ENCODE measurements at places on chromosomes 2 and 18.

GRCh38 chr2:125745514-125745913, 910.4 kb upstream of the GYPC start:
- no peak overlapping the region for H3K27ac ChIP-seq
- H3K4me1 ChIP-seq = no peaks in the 10 kb centered on the region
- H3K4me3 ChIP-seq = no peak overlapping the region
- DNase-seq = no peak
- no peaks in the 10 kb centered on the region for H3K27me3 ChIP-seq

GRCh38 chr18:49335677-49336076, 124.8 kb downstream of the DYM start:
- H3K36me3 ChIP-seq = peaks cover 23% of the 10 kb centered on the region
- H3K4me3 ChIP-seq = no peak overlapping the region
- no peak for DNase-seq
- no peaks in the 10 kb centered on the region for H3K27me3 ChIP-seq
- H3K27ac ChIP-seq = no peak overlapping the region
- H3K4me1 ChIP-seq = no peaks in the 10 kb centered on the region

DNA sequence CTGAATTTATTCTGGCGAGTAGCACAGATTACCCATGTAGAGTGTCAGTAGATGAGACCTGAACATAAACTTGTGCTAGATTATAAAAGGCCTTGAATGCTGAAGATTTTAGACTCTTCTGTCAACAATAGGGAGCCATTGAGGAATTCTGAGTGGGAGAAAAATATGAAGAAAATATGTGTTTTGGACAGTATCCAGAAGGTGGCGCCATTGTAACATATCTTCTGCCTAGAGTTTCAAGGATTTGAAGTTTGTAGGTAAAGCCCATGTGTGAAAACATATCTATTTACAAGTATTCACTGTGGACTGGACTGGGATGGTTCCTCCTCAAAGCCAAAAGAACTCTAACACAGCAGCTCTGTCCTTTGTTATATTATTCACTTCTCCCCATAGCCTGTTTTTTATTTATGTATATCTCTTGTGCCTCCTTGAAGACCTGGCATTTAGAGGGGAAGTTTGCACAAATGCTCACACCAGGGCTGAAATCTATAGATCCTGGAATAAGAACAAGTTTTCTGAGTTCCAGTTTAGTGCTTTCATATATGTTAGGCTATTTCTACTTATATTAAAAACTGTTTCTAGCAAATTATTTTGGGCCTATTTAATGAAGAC, 124.9 kb downstream of the RDH14 start:
- no peaks in the 10 kb centered on the region for H3K27me3 ChIP-seq
- H3K27ac ChIP-seq = no peak overlapping the region
- no peaks in the 10 kb centered on the region for H3K36me3 ChIP-seq
- H3K4me1 ChIP-seq = no peaks in the 10 kb centered on the region
- peak; percentile 8 for DNase-seq
- no peak overlapping the region for H3K4me3 ChIP-seq

- H3K4me1 ChIP-seq = no peaks in the 10 kb centered on the region
- peaks cover 32% of the 10 kb centered on the region for H3K27me3 ChIP-seq
- no peak overlapping the region for H3K27ac ChIP-seq
- no peak for DNase-seq
- no peak overlapping the region for H3K4me3 ChIP-seq
These were observed 3.0 kb downstream of the OR6B3 start for GRCh38 chr2:240050278-240050677.

- H3K27me3 ChIP-seq = no peaks in the 10 kb centered on the region
These were observed 100.3 kb upstream of the NEUROD1 start for GRCh38 chr2:181780657-181781056.

GRCh38 chr2:164803776-164804466, 37.7 kb downstream of the COBLL1 start:
- no peak overlapping the region for H3K27ac ChIP-seq
- no peaks in the 10 kb centered on the region for H3K36me3 ChIP-seq
- no peak overlapping the region for H3K4me3 ChIP-seq
- DNase-seq = no peak

GRCh38 chr2:155905657-155906056, 426.9 kb downstream of the NR4A2 start:
- H3K27me3 ChIP-seq = no peaks in the 10 kb centered on the region
- H3K4me1 ChIP-seq = no peaks in the 10 kb centered on the region
- DNase-seq = no peak
- H3K27ac ChIP-seq = no peak overlapping the region
- H3K4me3 ChIP-seq = no peak overlapping the region

- peaks cover 2% of the 10 kb centered on the region for H3K36me3 ChIP-seq
- peaks cover 10% of the 10 kb centered on the region for H3K4me1 ChIP-seq
- DNase-seq = peak; percentile 10
These were observed 28.7 kb upstream of the SMIM21 start for GRCh38 chr18:75456199-75456631.

DNA sequence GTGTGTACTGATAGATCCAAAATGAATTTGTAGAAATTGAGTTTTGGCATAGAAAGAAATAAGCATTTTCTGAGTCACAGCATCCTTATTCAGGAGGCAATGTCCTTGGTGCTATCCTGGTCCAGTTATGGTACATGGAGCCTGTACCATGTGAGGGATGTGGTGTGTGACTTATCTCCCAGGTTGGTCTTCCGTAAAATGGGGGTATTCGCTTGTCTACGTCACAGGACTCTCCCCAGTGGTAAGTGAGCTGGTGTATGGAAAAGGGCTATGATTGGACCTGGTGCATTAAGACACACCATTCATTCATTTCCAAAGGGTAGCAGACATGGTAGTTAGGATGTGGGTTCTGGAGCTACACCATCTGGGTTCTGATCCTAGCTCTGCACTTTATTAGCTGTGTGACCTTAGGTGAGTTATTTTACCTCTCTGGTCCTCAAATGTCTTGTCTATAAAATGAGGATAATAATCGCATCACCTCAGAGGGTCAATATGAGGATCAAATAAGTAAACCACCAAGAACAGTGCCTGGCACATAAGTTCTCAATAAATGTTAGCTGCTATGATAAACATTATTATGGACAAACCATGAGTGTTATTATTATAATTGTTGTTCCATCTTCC, 119.2 kb downstream of the MYCN start:
- no peaks in the 10 kb centered on the region for H3K4me1 ChIP-seq
- peaks cover 5% of the 10 kb centered on the region for H3K36me3 ChIP-seq
- no peak for DNase-seq

- H3K27ac ChIP-seq = no peak overlapping the region
- DNase-seq = no peak
- H3K4me3 ChIP-seq = no peak overlapping the region
- no peaks in the 10 kb centered on the region for H3K36me3 ChIP-seq
- peaks cover 9% of the 10 kb centered on the region for H3K27me3 ChIP-seq
These were observed 218.2 kb downstream of the RBM43 start for GRCh38 chr2:151043484-151043883.

DNA sequence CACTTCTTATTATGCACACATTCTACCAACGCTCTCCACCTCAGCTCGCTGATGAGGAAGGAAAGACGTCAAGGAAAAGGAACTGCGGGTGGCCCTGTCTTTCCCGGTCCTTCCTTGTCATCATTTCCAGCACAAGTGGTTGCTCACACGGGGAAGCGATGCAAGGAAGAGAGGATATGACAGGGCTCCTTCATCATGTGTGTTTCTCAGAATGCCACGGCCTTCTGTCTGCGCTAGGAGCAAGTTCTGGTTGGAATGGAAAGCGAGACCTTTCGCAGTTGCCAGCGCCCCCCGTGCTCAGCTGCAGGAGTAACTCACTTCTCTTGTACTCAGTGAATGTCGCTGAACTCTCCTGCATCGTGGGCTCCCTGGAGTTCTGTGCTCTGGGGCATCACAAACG, 191.8 kb upstream of the GLI2 start:
- no peak overlapping the region for H3K4me3 ChIP-seq
- DNase-seq = no peak
- peaks cover 3% of the 10 kb centered on the region for H3K27me3 ChIP-seq

DNA sequence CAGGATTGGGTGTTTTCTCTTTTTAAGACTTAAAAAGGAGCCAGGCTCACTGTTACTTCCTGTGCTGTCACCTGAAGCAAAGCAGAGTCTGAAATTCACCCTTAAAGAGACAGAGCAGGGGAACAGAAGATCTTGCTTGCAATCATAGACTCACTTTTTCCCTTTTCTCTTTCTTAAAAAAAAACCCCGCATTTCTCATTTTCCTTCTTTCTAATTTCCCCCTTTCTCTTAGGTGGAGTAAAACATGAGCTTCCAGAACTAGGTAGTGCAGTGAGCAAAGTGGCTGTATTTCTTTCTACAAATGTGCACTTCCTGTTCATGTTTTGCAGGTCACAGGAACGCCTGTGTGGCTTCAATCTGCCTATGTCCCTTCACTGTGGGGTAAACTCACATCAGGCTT, 381.2 kb downstream of the LPIN1 start:
- H3K36me3 ChIP-seq = no peaks in the 10 kb centered on the region
- H3K27ac ChIP-seq = peak overlapping the region; percentile 52
- no peaks in the 10 kb centered on the region for H3K4me1 ChIP-seq
- no peak for DNase-seq

- no peak overlapping the region for H3K4me3 ChIP-seq
- DNase-seq = no peak
- H3K27ac ChIP-seq = no peak overlapping the region
- no peaks in the 10 kb centered on the region for H3K4me1 ChIP-seq
These were observed 100.5 kb upstream of the VWC2L start for GRCh38 chr2:214310319-214310718.

DNA sequence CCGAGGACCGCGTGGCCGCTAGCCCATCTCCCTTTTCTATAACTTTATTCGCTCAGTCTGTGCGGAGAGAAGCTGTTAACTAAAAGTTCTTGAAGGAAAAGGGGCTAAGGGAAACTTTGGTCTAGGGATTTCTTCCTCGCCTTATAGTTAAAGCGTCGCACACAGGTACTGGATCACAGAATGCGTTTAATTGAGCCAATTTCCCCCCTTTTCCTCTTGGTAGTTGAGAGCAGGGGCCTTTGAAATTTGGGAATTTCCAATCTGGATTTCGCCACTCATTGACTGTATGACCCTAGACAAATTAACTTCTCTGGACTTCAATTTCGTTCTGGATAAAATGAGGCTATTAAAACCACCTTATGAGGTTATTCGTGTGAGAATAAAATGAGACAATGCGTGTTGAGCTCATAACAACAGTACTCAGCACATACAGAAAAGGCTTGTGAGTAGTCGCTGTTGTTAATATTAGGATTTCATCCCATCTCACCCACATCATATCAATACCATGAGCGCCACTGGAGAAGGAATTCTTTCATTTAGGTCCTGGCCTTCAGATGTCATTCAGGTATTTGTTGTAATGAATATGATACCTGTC, 763 bp upstream of the OLA1 start:
- peaks cover 26% of the 10 kb centered on the region for H3K36me3 ChIP-seq
- H3K4me1 ChIP-seq = peaks cover 31% of the 10 kb centered on the region
- no peaks in the 10 kb centered on the region for H3K27me3 ChIP-seq
- peak overlapping the region; percentile 90 for H3K27ac ChIP-seq
- no peak for DNase-seq

DNA sequence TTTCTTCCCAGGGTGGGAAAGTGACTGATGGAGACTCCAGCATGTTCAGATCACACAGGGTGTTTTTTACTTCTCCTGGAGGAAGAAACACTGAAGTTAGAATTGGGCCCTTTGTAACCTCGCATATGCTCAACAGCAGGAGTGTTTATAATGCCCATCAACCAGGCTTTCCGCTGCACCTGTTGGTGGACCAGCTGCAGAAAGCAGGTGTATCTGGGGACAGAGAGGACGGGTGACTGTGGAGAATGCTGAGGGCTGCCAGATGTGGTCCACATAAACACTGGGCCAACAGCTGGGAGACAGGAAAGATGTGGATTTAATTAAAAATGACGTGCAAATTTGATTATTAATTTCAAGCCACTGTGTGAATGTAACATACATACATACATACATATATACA, 335.5 kb upstream of the SPRED2 start:
- H3K4me3 ChIP-seq = no peak overlapping the region
- H3K27ac ChIP-seq = no peak overlapping the region
- no peaks in the 10 kb centered on the region for H3K36me3 ChIP-seq
- no peaks in the 10 kb centered on the region for H3K27me3 ChIP-seq
- no peak for DNase-seq
- no peaks in the 10 kb centered on the region for H3K4me1 ChIP-seq

DNA sequence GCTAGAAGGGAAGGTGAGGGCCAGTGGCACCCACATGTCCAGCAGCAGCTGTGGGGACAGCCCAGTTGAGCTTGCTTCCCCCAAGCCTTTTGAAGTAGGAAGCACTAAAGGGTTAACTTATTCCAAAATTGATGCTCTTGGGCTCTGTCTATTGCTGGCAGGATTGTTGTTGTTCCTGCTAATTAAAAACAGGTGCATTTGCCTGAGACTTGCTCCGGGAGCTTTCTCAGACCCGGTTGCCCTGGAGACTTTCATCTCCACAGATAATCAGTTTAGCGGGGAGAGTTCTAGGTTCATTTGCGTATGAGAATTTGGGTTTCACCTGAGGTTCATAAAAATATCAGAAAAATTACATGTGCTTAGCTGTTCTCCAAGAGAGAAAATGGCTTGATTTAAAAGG, 277.3 kb downstream of the LRATD1 start:
- no peaks in the 10 kb centered on the region for H3K4me1 ChIP-seq
- no peak overlapping the region for H3K27ac ChIP-seq
- no peak for DNase-seq
- no peaks in the 10 kb centered on the region for H3K36me3 ChIP-seq
- no peaks in the 10 kb centered on the region for H3K27me3 ChIP-seq

GRCh38 chr2:99275882-99276281, 20.4 kb upstream of the LYG2 start:
- no peak overlapping the region for H3K27ac ChIP-seq
- no peak overlapping the region for H3K4me3 ChIP-seq
- peaks cover 18% of the 10 kb centered on the region for H3K36me3 ChIP-seq
- H3K4me1 ChIP-seq = no peaks in the 10 kb centered on the region
- H3K27me3 ChIP-seq = no peaks in the 10 kb centered on the region
- no peak for DNase-seq

- H3K4me1 ChIP-seq = peaks cover 8% of the 10 kb centered on the region
- no peak overlapping the region for H3K4me3 ChIP-seq
- no peak for DNase-seq
- no peak overlapping the region for H3K27ac ChIP-seq
- H3K36me3 ChIP-seq = no peaks in the 10 kb centered on the region
These were observed 126.2 kb upstream of the ZNF516 start for GRCh38 chr18:76621226-76621625.

DNA sequence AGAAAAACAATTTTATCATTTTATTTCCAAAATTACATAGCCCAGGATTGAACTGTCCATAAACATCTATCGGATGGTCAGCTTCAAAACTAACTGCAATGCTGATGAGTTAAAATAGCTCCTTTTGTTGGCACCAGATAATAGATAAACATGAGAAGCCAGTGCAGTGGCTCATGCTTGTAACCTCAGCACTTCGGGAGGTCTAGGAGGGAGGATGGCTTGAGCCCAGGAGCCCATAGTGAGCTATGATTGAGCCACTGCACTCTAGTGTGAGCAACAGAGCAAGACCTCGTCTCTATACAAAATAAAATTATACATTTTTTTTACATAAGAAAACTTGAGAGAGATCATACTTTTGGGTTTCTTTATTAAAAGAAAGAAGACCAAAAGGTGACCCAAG, 34.6 kb upstream of the IMPA2 start:
- peak overlapping the region; percentile 74 for H3K4me3 ChIP-seq
- peak overlapping the region; percentile 39 for H3K27ac ChIP-seq
- H3K36me3 ChIP-seq = no peaks in the 10 kb centered on the region
- DNase-seq = no peak

- H3K27ac ChIP-seq = no peak overlapping the region
- no peak for DNase-seq
- H3K27me3 ChIP-seq = peaks cover 5% of the 10 kb centered on the region
- no peak overlapping the region for H3K4me3 ChIP-seq
- peaks cover 6% of the 10 kb centered on the region for H3K4me1 ChIP-seq
- H3K36me3 ChIP-seq = no peaks in the 10 kb centered on the region
These were observed 19.9 kb upstream of the NEDD4L start for GRCh38 chr18:58024139-58024538.

Measured in activated naive CD8-positive, alpha-beta T cell treated with anti-CD3 and anti-CD28 coated beads, Interleukin-2, amount 50 U/mL, for 24 hours (primary cell).